Caki2 (cell line): ENCODE measurements at places on chromosomes 2 and 18.

- no peak for DNase-seq
Measured at GRCh38 chr18:32769071-32769585, 3.7 kb downstream of the KLHL14 start.

- no peak for DNase-seq
Measured at GRCh38 chr2:96104487-96104861, 11.9 kb downstream of the ADRA2B start.

- DNase-seq = no peak
Measured at GRCh38 chr2:196931555-196931954, 5.0 kb upstream of the PGAP1 start.

- no peak for DNase-seq
Measured at GRCh38 chr2:37619959-37620300, 51.5 kb downstream of the CDC42EP3 start.

DNA sequence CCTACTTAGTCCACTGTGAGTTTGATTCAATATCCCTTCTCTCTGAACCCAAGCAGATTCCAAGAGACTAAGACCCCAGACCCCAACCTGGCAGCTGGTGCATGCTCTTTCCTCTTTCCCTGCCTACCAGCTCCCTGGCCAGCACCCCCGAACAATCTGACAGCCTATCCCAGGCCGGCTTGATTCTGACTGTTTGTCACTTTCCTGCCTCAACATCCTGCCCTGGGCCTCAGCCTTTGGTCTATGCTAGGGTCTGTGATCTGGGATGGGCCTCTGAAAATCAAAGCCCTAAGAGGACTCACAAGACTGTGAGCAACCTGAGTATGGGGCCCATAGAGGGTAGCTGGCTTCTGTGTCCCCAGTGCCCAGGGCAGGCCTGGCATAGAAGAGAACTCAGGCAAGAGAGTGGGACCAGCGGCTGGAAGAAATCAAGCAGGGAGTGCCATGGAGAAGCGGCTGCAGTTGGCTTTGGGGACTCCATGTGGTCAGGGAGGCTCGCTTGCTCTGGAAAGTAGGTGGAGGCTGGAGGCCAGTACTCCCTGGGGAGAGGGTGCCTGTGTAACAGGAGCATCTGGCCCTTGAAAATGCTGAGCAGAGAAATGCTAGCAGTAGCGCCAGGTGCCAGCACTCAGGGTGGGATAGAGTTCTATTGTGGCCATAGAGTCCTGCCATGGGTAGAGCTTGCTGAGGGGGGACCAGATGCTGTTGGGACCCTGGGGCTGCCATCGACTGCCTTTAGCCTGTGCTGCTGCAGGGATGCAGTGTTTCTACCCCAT is 343.9 kb downstream of the DYSF start:
- DNase-seq = no peak
